ENCODE measurements at places on chromosomes 3 and 15.
A peak's percentile ranks its signal among the peaks of the same experiment; 100 is the strongest.

DNA sequence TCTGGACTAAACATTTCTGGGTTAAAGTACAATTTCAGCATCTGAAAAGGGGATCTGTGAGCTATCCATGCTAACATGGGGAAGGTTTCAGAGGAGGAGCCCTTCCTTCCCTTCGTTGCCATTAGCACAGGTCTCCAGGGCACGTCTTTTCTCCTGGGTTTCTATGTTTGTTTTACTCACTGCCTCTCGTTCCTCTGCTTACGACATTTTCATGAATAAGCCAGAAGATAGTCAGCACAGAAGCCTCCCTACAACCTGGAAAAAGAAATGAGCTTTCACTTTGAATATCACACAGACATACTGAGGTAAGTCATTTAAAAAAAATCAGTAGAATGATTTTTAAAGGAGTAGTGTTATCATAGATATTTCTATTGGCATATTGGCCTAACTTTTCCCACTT is 117.2 kb upstream of the KCNMB2 start:
- no peak for DNase-seq

DNA sequence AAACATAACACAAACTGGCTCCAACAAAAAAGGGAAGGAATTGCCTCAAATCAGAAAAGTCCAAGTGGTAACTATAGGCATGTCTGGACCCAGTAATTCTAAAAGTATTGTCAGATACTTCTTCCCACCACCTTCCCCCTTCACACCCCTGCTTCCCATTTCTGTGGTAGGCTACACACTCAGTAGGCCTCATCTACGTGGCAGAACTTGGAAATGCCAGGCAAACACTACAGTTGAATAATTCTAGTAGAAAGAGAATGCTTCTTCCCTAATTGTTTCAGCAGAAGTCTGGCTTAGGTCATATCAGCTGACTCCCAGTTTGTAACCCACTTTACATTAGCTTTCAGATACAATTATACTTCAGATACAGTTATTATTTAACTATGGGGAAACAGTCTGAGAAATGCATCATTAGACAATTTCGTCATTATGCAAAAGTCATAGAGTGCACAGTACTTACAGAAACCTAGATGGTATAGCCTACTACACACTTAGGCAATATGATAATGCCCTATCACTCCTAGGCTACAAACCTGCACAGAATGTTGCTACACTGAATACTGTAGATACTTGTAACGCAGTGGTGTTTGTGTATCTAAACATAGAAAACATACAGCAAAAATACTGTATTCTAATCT is 6.4 kb downstream of the SETMAR start:
- no peak for DNase-seq

GRCh38 chr3:132268956-132269355 is 48.3 kb upstream of the ACP3 start:
- no peak for DNase-seq

DNA sequence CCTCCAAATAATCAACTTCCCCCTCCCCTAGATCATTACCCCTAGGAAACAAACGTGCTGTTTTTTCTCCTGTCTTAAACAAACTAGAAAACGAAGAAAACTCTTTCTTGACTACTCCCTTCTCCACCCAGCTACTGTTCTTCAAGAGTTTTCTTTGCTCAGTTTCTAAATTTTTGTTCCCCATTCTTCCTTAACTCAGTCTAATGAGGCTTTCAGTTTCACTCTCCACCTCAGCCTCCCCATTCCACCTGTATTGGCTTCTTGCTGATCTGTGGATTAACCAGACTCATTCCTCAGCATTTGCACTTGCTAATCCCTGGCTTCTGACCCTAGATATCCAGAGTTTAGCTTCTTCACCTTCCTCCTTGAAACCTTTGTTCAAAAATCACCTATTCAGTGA is 26.8 kb downstream of the SERPINI1 start:
- DNase-seq = no peak

DNA sequence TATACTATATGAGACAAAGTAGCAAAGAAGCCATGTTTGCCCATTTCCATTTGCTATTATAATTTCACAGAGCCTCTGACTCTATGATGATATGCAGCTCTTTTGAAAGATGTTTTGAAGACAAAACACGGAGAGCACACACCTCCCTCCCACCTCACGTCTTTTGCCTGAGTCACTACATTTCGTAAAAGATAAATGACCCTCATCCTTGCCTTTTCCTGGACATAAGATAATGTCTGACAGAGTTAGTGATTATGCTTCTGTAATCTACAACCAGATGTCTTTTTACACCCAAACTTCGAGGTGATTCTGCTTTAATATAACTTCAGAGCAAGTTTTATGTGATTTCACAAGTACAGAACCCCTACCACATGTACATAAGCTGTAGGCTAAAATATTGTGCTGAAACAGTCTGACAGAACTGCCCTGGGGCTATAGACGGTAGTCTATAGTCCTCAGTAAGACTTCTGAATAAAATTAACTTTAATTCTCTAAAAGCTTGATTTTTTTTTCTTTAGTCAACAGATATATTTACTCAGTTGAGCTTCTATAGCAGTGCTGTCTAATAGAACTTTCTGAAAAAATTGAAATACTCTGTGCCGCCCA is 99.9 kb downstream of the CD200R1L start:
- DNase-seq = no peak

DNA sequence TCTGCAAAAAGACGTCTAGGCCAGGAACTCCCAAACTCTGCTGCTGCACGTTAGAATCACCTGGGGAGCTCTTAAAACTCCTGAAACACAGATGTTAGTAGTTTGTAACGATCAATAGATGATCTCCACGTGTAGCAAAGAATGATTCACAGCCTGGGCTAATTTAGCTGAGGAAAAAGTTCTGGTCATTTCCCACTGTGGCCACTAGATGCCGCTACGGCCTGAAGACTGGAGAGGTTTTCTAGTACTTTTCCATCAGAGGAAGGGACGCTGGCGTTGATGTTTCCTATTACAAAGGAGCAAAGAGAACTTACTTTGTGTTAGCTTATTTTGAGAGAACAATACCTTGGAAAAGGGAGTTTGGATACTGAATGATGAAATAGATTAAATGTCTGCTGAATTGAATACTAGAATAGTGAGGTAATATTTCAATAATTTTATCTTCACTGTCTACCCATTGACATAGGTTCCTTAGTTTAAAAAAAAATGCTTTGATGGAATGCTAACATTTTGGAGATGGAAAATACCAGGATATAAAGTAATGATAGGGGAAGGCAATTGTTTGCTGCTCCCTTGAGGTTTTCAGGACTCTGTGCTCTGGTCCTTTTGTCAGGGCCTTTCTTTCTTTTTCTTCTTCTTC is 159.1 kb downstream of the P3H2 start:
- peak; percentile 16 for DNase-seq

GRCh38 chr3:192246847-192247559 is 480.3 kb downstream of the FGF12 start:
- no peak for DNase-seq

- no peak for DNase-seq
These were observed 113.7 kb downstream of the LIPC start for GRCh38 chr15:58545307-58546065.

GRCh38 chr15:42996871-42997270 is 76.3 kb upstream of the TTBK2 start:
- no peak for DNase-seq

DNA sequence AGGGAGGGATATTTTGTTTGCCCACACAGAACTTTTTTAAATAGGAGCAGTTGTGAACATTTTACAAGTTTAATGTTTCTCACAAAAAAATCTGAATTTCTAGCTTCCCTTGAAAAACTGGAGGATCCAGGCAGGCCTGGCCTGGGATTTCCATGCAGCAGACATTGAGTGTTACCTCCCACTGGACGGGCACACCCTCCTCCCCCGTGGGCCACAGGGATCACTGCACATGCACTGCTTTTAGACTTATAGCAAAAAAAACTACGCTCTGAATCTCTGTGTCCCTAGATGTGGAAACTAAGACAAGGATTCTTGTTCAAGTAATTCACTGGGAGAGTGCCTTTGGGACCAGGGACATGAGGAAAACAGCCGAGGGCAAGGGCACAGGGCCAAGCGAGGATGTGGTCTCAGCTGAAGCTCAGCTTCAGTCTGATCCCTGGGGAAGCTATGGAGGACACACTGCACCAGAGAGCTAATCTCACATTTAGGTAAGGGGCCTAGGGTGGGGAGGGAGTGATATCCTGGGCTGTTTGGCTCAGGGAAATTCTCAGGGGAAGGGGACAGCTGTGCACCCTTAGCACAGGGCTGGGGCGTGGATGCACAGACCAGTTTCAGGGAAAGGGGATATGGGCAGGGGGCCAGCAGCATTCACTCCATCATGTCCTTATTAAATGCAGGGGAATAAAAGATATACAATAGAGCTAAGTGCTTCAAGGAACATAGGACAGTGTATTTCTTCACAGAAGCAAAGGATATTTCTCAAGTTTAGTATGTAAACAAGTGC is 46.0 kb downstream of the FSIP1 start:
- no peak for DNase-seq

- DNase-seq = no peak
These were observed 9.5 kb downstream of the COPS2 start for GRCh38 chr15:49145651-49146609.

- no peak for DNase-seq
These were observed 10.4 kb upstream of the GREM1 start for GRCh38 chr15:32707436-32707835.

GRCh38 chr3:39126532-39127071 is 19.1 kb downstream of the TTC21A start:
- DNase-seq = no peak

GRCh38 chr3:134460965-134461364 is 24.8 kb downstream of the ANAPC13 start:
- no peak for DNase-seq

- no peak for DNase-seq
These were observed 517.6 kb upstream of the ROBO1 start for GRCh38 chr3:80285388-80285787.

- DNase-seq = no peak
These were observed 1.5 kb upstream of the FSIP1 start for GRCh38 chr15:39784125-39784524.

DNA sequence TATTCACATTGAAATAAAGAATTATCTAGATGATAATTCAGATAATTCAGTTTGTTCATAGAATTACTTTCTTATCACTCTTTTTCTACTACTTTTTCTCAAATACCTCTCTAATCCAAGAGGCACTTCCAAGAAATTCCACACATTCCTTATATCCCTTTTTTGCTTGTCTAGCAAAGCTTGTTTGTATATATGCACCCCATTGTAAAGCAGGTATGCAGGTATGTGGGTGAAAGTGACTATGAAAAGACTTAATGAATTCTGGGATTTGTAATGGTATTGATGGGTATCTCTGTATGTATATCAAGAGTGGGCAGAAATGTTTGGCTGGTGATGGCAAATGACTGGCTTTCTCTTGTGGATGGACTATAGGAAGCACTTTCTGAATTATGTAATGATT is 94.1 kb upstream of the FGF7 start:
- no peak for DNase-seq

- DNase-seq = no peak
These were observed 19.0 kb downstream of the NUP210 start for GRCh38 chr3:13401149-13401548.

- no peak for DNase-seq
These were observed 167.4 kb upstream of the LPP start for GRCh38 chr3:187986514-187986934.

GRCh38 chr3:112779558-112780480 is 66.8 kb downstream of the CD200R1L start:
- no peak for DNase-seq

DNA sequence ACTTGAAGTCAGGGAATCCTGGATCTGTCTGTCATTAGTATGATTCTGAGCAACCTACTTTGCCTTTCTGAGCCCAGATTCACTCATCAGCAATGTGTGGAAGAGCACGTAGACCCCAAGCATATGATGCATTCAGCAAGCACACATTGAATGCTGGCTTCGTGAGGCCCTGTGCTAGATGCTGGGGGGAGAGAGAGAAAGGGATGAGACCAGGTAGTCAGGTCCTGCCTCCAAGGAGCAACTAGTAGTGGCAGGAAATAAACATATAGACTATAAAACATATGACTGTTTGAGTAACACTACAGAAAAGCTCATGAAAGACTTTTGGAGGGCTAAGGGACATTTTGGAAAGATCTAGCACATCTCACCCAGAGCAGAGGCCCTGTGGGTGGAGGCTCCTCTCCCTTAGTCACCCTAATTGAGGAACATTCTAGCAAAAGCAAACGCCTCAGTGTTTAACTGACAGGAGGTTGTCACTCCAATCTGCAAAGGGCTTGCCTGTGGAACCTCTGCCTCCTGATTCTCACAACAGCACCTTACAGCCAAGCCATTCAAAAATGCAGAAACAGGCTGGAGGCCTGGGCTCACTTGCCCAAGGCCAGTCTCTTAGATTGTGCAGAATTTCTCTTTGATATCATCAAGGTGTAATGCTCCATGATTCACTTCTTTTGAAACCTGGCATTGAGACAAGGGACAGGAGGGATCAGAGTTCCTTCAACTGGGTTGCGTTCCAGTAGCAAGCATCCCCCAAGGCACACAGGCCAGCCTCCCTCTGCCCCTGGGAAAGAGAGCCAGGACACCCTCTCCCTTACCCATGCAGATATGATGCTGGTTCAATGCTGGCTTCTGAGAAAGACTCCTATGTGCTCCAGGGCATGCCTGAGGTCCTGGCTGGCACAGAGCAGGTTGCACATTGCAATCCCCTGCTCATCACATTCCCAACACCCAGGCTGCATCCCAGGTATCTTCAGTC is 26.1 kb downstream of the STARD5 start:
- DNase-seq = no peak

DNA sequence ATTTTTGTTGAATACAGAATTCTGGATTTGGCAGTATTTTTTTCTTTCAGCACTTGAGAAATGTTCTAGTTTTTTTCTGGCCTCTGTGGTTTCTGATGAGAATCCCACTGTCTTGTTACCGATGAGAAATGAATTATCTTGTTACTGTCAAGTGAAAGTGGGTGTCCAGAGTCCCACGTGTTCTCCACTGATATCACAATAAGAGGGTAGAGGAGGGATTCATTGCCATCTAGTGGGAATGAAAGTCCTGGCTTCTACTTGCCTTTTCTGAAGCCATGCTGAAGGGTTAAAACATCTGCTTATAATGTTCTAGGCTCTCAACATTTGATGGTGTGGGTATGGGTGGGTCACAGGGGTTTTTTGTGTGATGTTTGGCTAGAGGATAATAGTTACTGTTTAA is 66.1 kb downstream of the SEC22A start:
- no peak for DNase-seq

DNA sequence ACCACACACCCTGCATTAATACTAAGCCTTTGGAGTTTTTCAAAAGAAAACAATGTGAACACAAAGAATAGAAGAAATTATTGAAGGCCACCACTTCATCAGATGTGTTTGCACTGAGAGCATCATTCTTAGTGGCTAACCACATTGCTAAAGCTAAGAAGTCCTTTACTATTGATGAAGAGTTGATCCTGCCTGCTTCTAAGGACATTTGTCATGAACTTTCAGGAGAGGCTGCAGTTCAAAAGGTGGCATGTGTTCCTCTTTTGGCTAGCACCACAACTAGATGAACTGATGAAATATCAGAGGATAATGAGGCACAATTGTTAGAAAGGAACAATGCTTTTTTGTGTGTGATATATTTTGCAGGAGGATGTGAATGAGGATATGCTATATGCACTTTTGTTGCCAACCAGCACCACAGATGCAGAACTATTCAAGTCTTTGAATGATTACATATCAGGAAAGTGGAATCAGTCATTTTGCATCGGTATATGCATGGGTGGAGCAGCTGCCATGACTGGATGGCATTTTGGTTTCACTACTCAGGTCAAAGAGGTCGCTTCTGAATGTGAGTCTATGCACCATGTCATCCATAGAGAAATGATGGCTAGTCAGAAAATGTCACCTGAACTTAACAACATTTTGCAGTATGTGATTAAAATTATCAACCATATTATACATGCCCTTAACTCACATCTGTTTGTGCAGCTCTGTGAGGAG is 2.5 kb upstream of the EID1 start:
- no peak for DNase-seq

All from GM19239 (cell line).